ENCODE measurements at places on chromosomes 3 and 15. TPM values are rescaled to one million over a fixed set of nuclear protein-coding genes. Genes with fewer than 3 reads are reported as not detected.

- no peak for DNase-seq
Observed at GRCh38 chr15:68802373-68802772, 18.3 kb downstream of the ANP32A start.

GRCh38 chr3:153614563-153614962 lies 452.5 kb downstream of the RAP2B start:
- DNase-seq, result no peak

DNA sequence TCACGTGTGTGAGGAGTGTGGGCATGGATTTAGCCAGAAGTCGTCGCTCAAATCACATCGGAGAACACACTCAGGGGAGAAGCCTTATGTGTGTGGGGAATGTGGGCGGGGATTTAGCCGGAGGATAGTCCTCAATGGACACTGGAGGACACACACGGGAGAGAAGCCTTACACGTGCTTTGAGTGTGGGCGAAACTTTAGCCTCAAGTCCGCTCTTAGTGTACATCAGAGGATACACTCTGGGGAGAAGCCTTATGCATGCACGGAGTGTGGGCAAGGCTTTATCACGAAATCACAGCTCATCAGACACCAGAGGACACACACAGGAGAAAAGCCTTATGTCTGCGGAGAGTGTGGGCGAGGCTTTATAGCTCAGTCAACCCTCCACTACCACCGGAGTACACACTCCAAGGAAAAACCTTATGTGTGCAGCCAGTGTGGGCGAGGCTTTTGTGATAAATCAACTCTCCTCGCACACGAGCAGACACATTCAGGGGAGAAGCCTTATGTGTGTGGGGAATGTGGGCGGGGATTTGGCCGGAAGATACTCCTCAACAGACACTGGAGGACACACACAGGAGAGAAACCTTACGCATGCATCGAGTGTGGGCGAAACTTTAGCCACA lies 28.1 kb downstream of the ZNF589 start:
- DNase-seq, result no peak

THSD4 gene
- 30.2 TPM for polyA plus RNA-seq
